ENCODE measurements at places on chromosomes 12 and 14.

DNA sequence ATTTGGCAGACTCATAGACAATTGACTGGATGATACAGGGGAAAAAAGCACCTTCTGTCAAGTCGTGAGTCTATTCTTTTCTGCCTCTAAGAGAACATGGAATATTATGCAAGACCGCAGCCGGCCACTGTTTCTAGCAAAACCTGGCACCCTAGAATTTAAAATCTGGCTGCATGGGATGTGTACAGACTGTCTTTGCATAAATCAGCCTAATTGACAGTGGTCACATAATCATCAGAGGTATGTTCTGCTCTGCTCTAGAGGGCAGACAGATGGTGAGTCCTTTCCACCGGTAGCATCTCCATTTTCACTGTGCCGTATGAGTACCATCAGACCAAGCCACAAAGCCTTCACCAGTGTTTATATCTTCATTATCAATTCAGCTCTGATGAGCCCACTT is 80.6 kb downstream of the KCNK10 start:
- DNase-seq, result no peak

GRCh38 chr14:92225731-92226130 is 97.2 kb upstream of the SLC24A4 start:
- no peak for DNase-seq

- no peak for DNase-seq
Observed at GRCh38 chr12:48910196-48910595, 15.1 kb downstream of the FKBP11 start.

DNA sequence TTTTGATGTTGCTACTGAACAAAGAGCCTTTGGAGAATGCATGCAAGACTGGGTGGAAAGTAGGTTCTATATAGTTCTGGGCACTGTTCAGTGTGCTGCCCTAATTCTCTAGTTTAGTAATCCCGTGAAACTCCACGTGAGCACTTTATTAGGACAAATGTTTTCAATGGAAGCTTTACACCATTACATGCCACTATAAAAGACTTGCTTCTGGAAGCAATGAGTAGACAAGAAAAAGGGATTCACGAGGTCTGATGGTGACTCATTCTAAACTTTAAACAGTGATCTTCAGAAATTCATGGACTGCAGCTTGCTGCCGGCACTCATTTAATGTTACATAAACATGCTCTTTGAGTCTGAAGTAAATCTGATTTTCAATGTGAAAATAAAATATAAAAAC is 22.3 kb downstream of the ATG14 start:
- no peak for DNase-seq

- no peak for DNase-seq
Observed at GRCh38 chr14:89922031-89922907, 32.3 kb downstream of the EFCAB11 start.

- no peak for DNase-seq
Observed at GRCh38 chr12:55705782-55706402, 1.8 kb downstream of the ITGA7 start.

GRCh38 chr12:128810182-128811127 is 13.3 kb downstream of the SLC15A4 start:
- DNase-seq, result no peak

GRCh38 chr12:7581625-7582024 is 78.0 kb upstream of the CD163 start:
- DNase-seq, result no peak

DNA sequence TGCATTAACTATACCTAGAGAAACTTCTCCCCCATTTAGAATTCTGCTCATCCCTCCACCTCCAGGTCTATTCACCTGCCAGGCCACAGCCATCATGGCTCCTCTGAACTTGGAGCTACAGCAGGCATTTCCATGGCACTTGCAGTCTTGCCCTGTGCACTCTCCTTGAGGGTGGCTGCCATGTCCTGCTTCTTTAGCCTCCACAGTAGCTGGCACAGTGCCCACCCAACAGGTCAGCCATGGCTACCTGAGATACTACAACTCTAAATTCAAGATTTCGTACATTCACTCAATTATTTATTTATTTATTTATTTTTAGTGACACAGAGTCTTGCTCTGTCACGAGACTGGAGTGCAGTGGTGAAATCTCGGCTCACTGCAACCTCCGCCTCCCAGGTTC is 46.5 kb downstream of the GCH1 start:
- DNase-seq, result no peak

DNA sequence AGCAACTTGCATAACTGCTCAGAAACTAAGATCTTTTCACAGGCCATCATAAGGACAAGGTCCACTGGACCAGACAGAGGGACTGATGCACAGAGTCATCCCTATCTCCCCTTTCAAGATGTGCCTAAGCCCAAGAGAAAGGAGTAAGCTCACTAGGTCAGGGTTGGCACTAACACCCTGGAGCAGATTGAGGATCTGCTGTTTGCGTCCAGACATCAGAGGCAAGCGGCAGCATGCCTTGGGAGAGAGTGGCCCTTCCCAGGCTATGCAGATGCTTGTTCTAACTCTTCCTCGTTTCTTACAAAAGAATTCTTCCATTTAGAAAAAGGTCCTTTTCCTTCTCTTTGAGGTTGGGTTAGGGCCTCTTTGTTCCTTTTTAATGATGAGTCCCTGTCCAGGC is 187.2 kb downstream of the KCNA5 start:
- no peak for DNase-seq

GRCh38 chr12:100199347-100200149 is 1.1 kb upstream of the ACTR6 start:
- peak; percentile 60 for DNase-seq

DNA sequence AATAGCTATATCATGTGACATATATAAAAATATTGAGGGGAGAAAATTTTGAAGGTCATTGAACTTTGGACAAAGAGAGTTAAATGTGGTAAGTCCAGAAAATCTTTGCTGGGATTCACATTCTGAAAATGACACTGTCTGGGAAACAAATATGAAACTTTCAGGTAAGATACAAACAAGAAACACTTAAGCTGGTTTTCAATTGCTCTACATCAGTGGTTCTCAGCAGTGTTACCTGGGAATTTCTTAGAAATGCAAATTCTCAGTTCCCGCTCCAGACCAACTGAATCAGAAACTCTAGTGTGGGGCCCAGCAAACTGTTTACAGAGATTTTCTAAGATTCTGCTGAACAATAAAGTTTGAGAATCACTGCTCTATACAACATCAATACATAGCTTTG is 3.6 kb upstream of the CDK17 start:
- DNase-seq, result no peak

DNA sequence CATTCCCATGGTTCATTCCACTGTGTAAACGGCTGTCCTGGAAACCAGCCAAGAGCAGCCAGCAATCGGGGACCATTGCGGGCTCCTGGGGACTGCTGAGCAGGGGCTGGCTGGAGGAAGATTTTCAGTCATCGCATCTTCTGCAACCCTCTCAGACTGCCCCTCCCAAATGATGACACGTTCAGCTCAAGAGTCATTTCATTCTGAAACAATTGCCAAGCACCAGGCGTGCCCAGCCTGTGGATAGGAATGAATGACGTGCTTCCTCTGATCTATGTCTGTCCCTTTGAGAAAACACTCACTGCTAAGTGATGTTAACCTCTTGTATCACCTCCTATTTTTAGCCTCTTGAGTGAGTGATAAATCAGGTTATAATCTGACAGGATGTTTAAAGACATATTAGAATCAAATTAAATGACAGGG is 62.0 kb downstream of the NDUFA12 start:
- peak; percentile 66 for DNase-seq

- DNase-seq, result no peak
Observed at GRCh38 chr12:64518396-64518795, 66.5 kb downstream of the TBK1 start.

DNA sequence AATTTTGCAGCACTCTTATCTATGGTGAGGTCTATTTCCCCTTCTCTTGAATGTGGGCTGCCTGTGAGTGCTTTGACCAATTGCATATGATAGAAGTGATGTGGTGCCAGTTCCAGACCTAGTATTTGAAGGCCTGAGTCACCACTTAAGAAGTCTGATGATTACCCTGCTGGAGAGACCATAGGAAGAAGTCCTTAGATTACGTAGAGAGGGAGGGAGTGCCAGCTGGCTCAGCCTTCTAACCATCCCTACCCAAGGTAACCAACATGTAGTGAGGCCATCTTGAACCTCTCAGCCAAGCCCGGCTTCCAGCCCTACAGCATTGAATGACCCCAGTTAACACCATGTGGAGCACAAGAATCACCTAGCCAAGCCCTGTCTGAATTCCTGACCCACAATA is 166.9 kb downstream of the NELL2 start:
- no peak for DNase-seq

DNA sequence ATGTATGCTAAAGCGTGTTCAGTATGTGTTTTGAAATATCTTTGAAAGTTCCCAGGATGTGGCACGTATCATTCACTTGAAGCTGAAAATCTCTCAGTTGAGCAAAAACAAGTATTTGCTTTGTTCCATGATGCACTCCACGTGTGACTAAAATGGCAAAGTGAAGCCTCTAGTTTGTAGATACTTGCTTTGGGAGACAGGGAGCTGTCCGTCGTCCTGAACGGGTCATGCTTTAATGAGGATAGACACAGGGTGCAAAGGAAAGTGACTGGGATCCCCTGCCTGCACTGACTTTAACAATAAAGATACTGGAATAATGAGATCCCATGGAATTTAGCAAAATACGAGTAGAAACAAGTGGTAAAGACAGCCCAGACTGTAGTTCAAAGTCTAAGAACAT is 991.4 kb downstream of the NRXN3 start:
- DNase-seq, result no peak

GRCh38 chr12:2813214-2814185 is 1.0 kb downstream of the ITFG2 start:
- peak; percentile 53 for DNase-seq

DNA sequence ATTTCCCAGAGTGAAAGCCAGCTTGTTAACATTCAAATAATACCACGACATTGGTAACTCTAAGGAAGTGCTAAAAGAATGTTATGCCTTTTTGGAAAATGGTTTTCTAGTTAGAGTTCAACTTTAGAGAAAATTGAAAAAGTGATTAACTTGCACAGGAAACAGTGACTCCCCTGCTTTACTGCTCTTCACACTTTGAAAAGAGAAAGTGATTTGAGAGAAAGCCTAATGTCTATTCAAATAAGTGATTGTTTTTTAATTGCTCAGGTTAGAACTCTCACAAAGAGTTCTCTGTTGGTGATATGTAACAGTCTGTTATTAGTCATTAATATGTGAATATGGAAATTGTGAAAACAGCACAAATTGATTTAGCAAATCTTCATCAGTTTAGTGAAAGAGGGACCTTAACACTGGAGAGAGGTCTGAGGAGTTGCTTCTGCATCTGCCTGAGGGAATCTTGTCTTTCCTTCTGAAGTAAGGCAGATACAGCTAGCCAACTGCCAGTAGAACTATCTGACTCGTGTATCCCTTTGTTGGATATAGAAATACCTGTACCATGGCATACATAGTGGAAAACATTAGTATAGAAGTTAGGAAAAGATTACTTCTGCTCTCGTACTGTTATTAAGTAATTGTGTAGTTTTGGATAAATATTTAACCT is 25.5 kb downstream of the ATF7IP start:
- no peak for DNase-seq

DNA sequence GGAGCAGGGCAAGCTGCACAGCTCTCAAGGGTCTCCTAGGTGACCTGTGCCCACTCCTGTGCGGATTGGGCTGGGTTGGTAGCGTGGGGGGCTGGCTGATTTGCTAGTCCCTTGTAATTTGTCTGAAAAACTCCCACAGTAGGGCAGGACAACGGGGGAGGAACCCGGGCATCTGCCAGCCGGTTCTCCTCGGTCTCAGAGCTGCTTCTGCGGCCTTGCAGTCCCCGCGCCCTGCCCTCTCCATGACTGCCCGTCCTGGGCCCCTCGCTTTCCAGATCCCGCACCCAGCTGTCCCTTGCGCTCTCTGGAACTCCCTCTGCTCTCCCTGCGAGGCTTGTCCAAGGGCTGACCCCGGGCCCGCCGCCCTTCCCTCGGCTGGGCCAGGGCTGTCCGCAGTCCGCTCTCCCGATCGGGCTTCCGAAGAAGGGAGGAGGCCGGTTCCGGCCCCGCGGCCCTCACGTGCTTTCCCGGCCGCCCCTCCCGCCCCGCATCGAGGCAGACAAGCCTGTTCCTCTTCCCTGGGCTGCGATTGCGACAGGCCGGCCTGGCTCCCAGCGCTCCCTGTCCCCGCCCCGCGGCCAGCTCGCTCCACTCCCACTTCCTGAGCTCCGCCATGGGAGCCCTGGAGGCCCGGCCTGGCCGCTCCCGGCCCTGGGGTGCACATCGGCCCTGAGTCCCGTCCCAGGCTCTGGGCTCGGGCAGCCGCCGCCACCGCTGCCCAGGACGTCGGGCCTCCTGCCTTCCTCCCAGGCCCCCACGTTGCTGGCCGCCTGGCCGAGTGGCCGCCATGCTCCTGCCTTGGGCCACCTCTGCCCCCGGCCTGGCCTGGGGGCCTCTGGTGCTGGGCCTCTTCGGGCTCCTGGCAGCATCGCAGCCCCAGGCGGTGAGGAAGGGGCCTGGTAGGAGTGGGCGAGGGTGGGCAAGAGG is at the start of gene LTBR:
LTBR (plus strand) TSS at position 591 of the 927 bp plus-strand sequence; CDS start at position 788, 197 bp downstream.
- DNase-seq, result peak; percentile 61

GRCh38 chr12:16385782-16386646 is 38.6 kb downstream of the MGST1 start:
- peak; percentile 62 for DNase-seq
